ENCODE measurements at places on chromosomes 6 and 20.

GRCh38 chr6:19772891-19773290, 64.3 kb upstream of the ID4 start:
- no peak for ATAC-seq

DNA sequence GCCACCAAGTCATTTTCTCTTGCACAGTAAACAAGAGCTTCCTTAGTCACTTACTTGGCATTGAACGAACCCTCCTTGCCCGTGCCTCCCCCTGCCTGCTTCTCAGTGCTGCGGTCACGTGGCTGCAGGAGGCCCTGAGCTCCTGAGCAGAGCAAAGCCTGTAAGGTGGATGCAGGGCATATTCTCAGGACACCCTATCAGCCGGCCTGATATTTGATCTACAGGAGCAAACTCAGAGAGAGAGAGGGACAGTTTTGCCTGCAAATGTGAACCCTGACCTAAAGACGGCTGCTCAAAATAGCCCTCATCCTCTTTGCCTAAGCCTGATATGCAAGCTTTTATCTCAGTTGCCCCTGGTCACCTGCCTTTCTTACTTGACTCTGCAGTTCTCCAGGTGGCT, 93.0 kb upstream of the POPDC3 start:
- peak; percentile 47 for ATAC-seq

- ATAC-seq: no peak
These were observed 75.1 kb downstream of the COL12A1 start for GRCh38 chr6:75130784-75131183.

DNA sequence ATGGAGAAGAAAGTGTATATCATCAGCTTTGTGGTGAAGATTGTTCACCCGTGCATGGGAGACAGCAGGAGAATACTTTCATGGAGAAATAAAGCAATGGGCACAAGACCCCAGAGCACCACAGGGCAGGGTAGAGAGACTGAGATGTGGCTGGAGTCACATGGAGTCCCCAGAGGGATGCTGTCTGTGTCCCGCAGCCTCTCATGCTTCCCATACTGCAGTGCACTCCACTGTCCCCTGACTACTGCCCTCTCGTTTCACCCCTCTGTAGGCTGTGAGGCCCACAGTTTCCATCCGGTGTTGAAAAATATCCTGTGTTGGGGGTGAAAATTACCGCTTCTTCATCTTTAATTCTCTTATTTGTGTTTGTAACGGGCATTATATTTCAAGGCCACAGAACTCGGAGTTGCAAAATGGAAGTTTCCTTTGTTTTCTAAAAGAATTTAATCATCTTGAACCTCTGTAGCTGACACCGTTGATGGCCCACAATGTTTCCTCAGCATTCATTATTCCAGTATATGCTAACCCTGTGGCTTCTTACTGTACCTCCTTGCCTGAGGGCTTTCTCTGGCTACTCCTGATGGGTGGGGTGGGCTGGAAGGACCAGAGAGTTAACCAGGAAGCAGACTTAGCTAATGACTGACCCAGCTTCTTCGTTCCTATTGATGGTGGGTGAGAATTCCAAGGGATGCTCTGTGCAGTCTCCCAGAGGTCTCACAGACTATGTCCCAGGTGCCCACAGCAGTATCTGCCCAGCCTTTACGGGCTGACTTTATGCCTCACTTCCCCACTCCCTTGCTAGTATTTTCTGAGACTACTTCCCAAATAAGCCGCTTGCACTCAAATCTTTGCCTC, 51.7 kb downstream of the PROKR2 start:
- no peak for ATAC-seq

- no peak for ATAC-seq
These were observed 52.9 kb downstream of the FAM83B start for GRCh38 chr6:54899442-54899841.

DNA sequence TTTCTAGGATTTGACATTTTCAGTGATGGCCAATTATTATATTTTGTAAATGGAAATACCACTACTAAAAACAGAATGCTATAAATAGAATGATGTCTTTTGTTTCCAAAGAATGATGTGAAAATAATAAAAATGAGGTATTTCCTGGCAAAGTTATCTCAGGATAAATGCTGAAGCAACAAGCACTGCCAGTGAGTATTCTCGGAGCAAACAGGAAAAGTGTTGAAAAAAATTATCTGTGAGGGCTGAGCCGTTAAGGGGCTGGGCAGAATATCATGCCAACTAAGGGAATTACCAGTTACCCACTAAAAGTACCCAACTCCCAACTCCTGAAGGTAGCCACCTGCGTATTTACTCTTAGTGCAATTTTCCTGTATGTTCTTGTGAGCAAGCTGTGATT, 23.6 kb upstream of the SCAF8 start:
- ATAC-seq: no peak

DNA sequence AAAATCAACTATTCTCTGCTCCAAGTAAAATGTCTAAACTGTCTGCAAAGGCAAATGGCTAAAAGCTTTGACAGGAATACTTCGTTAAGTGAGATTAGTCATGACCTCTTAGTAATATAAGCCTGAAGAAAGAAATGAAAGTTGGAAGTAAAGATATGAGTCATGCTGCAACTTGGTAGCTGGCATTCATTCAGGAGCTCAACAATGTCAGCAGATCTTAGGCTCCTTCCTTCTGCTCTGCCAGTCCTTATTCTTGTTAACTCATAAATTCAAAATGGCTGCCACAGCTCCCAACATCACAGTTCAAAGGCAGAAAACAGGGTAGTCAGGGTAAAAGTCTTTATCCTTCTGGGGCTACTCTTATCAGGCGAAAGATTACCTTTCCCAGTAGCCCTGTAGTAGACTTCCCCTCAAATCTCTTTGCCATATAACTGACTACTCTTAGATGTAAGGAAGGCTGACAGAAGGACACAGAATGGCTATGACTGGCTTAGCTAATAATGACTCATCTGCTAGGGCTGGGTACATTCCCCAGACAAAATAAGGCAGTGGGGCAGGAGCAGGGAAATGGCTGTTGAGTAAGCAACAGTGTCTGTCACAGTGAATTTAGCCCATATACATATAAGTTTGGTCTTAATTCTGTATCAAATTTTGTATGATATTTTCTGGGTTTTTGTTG, 24.4 kb upstream of the C6orf62 start:
- peak; percentile 15 for ATAC-seq

GRCh38 chr6:77450924-77451323, 12.4 kb downstream of the HTR1B start:
- ATAC-seq: no peak

DNA sequence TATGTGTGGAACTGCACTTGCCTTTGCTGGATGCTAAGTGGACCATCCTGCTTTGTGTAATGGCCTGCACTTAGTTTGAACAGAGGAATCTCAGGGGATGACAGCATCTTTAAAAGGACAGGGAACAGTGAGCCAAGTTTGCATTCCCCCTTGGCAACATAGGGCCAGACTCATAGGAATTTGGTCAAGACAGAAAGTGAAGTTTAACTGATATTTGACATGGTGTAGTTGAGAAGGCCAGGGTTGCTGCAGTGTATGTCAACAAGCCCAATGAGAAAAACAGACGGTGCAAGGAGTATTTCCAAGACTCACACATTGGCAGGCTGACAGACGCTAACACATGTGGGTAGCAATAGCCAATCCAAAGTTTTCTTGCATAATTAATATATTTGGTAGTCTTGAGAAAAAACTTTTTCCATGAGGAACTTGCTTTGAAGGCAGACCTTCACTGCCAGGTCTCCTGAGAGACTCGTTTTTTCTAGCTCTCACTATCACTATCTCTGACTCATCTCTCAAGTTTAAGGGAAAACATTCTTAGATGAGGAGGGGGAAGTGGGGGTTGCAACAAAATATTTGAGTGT, 213.8 kb downstream of the IBTK start:
- ATAC-seq: no peak

DNA sequence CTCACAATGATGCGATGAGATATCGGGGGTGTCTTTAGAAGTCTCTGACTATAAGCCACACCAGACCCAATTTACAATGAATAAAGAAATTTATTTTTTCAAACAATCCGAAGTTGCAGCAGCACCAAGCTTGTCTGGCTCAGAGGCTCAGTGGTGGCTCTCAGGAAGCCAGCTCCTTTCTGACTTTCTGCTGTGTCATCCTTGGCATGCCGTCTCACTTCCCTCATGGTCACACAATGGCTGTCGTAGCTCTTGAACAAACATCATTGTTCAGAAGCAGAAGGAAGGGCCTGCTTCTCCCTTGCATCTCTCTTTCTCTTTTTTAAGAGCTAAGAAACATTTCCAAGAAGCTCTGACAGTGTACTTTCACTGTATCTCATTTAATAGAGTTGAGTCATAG, 299.0 kb downstream of the DOK5 start:
- ATAC-seq: no peak

DNA sequence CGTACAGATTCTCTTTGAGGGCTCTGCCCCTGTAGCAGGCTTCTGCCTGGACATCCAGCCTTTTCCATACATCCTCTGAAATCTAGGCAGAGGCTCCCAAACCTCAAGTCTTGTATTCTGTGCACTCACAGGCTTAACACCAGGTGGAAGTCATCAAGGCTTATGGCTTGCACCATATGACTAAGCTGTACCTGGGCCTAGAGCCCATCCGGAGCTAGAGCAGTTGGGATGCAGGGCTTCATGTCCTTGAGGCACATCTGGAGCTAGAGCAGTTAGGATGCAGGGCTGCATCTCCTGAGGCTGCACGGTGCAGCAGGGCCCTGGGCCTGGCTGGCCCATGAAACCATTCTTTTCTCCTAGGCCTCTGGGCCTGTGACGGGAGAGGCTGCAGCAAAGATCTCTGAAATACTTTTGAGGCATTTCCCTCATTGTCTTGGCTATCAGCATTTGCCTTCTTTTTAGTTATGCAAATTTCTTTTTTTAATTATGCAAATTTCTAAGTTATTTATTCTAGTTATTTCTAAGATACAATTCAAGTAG, 98.7 kb downstream of the CD24 start:
- no peak for ATAC-seq

DNA sequence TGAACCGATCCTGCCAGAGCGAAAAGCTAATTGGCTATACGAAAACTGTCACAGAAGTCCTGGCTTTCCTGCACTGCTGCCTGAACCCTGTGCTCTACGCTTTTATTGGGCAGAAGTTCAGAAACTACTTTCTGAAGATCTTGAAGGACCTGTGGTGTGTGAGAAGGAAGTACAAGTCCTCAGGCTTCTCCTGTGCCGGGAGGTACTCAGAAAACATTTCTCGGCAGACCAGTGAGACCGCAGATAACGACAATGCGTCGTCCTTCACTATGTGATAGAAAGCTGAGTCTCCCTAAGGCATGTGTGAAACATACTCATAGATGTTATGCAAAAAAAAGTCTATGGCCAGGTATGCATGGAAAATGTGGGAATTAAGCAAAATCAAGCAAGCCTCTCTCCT, 14.2 kb downstream of the CCR6 start:
- ATAC-seq: no peak

DNA sequence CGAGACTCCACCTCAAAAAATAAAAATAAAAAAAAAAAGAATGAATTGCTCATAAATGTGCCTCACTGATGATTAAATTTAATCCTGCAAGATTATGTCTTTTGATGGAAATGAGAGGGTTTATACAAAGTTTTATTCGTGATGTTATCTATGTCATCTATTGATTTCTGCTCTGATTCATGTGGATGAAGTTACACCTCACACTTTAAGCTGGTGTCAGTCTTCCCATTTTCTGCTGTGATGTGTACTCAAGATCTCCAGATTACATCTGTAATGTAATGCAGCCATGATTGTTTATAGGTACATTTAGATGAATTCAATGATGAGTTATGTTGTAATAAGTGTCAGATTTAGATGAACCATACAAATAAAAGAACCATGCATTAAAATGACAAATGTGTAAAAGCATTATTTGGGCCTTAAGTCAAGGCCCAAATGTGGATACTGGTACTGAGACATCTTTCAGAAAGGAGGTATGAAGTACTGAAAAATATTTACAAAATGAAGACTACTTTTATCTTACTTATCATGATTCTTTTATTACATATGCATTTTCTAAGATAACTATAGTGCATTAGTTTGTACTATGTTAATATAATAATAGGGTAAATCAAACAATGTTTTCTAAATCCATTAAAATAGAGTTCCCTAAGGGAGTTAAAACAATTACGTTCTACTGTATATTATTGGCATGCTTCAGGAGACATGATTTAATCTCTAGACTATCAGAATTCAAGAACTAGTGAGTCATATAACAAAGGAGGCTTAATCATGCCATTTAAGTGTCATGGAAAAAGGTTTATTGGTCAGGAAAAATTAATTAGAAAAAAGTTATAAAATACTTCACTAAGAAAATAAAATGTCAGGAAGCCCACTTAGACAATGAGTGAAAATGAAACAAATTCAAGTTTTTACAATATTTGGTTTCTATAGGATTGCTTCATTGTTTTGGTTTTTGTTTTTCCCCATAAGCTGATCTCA, 34.5 kb downstream of the HCRTR2 start:
- ATAC-seq: no peak

- ATAC-seq: no peak
These were observed 285.6 kb upstream of the SGK1 start for GRCh38 chr6:134603561-134603960.

Data from motor neuron (in vitro differentiated cells).